ENCODE measurements at places on chromosomes 6 and 20.

DNA sequence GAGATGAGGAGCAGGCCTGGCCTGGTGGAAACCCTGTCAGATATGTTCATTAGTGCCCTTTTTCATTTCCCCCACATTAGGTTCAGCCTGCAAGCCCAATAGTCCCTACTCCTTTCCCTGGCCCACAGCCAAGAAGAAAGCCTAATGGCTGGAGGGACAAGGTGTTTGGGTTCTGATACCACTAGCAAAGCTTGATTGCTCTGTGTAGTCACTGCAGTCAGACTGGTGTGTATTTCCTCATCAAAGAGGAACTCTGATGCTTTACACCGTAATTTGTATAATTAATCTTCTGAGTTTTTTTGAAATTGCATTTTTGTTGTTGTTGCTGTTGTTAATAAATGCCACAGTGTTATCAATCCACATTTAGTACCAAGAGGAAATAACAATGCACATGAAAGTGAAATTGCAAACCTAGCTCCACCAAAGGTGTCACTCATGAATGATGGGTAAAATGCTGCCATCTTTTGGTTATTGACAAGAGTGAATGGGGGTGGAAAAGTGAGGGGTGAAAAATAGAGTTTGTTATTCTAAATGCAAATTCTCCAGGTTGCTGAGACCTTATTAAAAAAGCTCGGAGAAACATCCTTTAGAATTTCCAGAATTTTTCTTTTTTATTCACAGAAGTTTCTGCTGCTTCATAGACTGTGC, 320.2 kb upstream of the POU3F2 start:
- DNase-seq: peak; percentile 14

DNA sequence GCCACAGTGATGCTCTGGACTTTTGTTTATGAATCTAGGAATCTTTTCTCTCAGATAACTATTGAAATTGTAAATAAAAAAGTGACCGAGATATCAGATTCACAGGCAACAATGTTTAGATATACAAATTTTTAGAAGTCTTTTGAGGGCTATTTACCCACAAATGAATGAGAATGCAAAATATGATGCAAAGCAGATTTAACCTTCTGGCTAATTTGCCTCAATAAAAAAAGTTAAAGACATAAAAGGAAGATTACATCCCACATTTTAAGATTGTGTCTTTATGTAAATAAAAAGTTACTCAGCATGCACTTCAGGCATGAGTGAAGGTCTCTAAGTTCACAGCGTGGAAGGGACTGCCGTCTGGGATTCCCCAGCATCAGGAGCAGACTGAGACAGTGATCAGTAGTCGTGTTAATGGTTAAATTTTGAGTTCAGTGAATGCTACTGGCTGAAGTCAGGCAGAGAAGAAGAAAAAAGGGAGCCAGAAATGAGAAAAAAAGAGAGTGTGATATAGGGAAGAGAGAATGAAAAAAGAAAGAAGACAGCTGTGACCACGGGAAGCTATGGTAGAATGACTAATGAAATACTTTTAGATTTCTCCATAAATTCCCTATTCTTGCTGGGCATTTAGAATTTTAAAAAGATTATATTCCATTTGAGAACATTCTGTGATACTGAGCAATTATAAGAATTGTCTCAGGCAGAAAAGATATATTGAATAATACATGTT, 93.6 kb downstream of the MYB start:
- no peak for DNase-seq

- no peak for DNase-seq
Measured at GRCh38 chr6:104940893-104941728, 15.8 kb upstream of the LIN28B start.

- DNase-seq: no peak
Measured at GRCh38 chr6:150652848-150653613, 53.3 kb downstream of the PLEKHG1 start.

- DNase-seq: peak; percentile 84
Measured at GRCh38 chr6:53171605-53172467, 23.2 kb upstream of the GCM1 start.

DNA sequence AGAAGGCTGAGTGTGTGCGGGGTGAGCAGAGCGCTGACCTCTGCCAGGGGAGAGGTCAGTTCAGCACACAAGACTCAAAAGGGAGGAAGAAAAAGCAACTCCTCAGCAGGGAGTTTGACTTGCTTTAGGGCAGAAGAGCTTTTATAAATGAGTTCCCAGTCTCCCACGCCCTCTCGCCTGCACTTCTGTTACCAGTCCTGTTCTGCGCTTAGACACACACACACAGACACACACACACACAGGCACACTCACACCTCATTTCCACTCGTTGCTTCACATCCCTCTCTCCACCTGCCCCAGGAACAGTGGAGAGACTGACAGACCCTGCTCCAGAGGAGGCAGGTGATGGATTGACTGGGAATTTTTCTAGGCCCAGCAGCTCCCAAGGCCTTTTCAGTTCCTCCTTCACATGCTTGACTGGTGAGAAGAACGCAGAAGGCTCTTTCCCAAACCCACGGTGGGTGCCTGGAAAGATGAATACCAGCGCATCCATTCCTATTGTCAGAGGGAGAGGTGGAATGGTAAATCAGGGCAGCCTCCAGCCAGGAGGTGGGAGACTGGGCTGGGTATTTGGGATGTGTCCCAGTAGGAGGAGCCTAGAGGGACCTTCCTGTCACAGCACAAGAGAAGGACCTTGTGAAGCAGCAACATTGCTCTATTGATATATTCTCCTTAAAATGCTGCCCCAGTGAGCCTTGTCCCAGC, 43.7 kb downstream of the JAG1 start:
- peak; percentile 29 for DNase-seq

- no peak for DNase-seq
Measured at GRCh38 chr6:32214126-32214525, 9.7 kb downstream of the NOTCH4 start.

DNA sequence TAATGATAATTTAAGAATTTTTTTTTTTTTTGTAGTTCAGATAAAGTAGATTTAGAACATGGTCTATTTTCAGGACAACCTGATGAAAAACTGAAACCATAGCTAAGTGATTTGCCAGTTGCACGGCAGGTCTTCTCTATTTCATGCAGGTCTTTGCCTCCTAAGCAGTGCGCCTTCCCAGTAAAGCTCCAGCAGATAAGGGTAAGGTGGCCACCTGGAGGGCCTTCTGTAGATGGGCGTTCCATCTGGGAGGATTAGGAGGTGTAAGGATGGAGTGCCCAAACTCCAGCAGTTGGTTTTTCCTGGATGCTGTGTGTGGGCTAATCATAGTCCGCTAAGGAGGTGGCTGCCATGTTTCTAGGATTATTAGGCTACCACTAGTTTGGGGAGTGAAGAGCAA, 107.1 kb downstream of the ARID1B start:
- DNase-seq: peak; percentile 29

- DNase-seq: no peak
Measured at GRCh38 chr6:96934087-96934486, 9.6 kb downstream of the KLHL32 start.

DNA sequence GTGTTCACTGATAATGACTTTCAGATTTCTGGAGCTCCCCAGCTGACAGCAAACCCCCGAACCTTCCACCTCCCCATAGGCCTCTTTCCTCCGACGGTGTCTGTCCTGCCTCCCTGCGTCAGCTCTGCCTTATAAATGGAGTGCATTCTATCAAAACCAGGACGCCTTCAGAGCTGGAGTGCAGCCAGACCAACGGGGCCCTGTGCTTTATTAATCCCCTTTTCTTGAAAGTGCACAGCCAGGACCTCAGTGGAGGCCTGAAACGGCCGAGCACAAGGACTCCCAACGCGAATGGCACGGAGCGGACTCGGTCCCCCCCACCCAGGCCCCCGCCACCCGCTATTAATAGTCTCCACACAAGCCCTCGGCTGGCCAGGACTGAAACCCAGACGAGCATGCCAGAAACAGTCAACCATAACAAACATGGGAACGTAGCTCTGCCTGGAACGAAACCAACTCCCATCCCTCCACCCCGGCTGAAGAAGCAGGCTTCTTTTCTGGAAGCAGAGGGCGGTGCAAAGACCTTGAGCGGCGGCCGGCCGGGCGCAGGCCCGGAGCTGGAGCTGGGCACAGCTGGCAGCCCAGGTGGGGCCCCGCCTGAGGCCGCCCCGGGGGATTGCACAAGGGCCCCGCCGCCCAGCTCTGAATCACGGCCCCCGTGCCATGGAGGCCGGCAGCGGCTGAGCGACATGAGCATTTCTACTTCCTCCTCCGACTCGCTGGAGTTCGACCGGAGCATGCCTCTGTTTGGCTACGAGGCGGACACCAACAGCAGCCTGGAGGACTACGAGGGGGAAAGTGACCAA, 42.3 kb upstream of the NAA20 start:
- DNase-seq: peak; percentile 89

DNA sequence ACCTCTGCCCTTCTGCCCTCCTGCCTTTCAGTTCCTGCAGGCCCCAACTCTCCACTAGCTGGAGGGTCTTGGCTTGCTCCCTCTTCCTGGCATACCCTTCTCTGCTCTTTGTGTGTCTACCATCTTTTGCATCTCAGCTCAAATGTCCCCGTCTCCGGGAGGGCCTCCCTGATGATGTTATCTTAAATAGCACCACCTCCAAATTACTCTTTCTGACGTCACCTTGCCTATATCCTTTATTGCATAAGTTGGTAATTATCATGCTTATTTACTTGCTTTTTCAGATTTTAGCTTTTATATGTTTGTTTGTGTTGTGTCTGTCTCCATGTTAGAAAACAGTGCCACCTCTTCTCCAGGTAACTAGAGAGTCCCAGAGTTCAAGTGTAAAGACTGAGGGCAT, 36.0 kb upstream of the FYN start:
- no peak for DNase-seq
